Umbilical cord (tissue), 2 donors: ENCODE measurements at places on chromosomes 7 and 10. TPM values are rescaled to one million over a fixed set of nuclear protein-coding genes. Genes with fewer than 3 reads are reported as not detected.

- DNase-seq = no peak
Observed at GRCh38 chr7:149635561-149636329, 137.6 kb downstream of the ZNF467 start.

DNA sequence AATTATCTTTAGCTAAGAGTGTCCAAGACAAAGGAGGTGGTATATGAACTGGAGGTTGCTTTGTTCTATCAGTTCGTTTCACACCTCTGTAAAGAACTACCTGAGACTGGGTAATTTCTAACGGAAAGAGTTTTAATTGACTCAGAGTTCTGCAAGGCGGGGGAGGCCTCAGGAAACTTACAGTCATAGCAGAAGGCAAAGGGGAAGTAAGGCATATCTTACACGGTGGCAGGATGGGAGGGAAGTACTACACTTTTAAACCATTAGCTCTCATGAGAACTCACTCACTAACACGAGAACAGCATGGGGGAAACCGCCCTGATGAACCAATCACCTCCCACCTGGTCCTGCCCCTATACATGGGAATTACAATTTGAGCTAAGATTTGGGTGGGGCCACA lies 1202.3 kb upstream of the LRRTM3 start:
- DNase-seq = no peak

- no peak for DNase-seq
Observed at GRCh38 chr7:69796416-69796815, 198.1 kb downstream of the AUTS2 start.

The CEP55 gene
- 8.7 TPM for total RNA-seq

DNA sequence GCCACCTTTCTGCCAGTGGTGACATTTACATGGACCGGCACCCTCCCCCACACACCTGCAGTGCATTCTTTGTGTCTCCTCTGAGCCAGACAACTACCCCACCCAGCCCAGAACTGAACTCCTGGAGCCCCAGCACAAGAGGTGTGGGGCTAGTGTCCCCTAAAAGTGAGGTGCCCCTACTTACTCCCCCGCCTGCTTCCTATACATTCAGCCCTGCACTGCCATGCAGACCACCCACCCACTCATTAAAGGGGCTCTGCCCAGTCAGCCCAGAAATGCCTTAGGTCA lies 1.9 kb downstream of the SAP25 start:
- no peak for DNase-seq

DNA sequence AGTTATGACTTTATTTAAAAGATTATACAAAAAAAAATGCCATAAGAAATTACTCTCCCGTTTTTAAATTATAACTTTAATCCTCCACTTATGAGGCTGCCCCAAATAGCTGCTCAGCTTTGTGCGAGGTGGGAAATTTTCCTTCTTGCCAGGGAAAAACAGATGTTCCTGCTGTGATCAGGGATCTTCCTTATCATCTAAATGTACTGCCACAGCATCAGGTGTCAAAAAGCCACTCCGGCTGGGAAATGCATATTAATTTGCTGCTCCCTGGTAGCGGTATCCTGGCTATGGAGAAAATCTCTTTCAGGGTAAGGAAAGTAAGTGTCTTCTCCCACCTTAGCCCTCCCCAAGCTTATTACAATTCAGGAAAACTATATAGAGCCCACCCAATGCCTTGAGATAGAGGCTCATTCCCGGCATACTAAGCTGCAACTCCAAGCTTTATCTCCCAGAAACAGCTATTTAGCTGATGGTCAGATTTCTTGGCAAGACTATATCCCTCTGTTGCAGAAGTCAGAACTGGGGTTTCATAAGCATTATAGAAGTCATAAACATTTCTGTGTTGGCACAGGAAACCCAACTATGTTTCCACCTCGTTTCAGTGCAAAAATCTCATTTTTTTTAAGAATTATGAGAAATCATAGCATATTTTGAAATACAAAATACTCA lies 360.4 kb downstream of the PARD3 start:
- peak; percentile 79 for DNase-seq

The C7orf33 gene
- not detected for total RNA-seq
